ENCODE measurements at places on chromosomes 12 and 14.

DNA sequence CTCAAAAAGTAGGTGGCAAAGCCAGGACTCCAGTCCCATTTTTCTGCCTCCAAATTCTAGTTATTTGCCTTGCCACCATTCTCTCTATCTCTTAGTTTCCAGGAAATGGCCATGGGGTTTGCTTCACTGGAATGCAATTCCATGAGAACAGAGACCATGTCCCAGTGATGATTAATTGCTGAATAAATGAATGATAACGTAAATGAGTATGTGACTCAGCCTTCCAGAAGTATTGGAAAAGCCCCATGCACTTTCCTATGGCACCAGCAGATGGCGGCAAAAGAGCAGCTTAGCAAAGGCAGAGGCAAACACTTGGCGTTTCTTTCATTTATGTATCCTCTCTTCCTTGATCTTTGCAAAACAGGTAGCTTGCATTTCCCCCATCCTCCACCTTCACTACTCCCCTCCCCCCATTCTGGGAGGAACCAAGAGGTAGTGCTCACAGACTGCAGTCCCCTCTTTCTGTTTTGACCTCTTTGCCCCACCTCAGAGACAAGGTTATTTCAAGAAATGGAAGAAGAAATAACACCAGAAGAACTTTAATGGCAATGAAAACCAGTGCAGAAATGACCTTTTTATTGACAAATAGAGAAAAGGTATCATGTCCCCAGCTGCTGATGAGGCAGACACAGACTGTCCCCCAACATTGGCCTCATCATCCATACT lies 21.3 kb downstream of the TBX3 start:
- DNase-seq = peak; percentile 78

- peak; percentile 75 for DNase-seq
Measured at GRCh38 chr12:44653861-44654527, 222.1 kb downstream of the NELL2 start.

DNA sequence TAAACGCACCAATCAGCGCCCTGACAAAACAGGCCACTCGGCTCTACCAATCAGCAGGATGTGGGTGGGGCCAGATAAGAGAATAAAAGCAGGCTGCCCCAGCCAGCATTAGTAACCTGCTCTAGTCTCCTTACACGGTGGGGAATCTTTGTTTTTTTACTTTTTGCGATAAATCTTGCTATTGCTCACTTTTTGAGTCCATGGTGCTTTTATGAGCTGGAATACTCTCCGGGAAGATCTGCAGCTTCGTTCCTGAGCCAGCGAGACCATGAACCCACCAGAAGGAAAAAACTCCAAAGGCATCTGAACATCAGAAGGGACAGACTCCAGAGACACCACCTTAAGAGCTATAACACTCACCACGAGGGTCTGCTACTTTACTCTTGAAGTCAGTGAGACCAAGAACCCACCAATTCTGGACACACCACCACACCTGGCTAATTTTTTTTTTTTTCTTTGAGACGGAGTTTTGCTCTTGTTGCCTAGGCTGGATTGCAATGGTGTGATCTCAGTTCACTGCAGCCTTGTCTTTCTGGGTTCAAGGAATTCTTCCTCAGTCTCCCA lies 6.9 kb upstream of the COPS7A start:
- DNase-seq = no peak

DNA sequence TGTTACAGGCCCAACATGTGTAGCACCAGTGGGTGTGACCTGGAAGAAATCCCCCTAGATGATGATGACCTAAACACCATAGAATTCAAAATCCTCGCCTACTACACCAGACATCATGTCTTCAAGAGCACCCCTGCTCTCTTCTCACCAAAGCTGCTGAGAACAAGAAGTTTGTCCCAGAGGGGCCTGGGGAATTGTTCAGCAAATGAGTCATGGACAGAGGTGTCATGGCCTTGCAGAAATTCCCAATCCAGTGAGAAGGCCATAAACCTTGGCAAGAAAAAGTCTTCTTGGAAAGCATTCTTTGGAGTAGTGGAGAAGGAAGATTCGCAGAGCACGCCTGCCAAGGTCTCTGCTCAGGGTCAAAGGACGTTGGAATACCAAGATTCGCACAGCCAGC lies 8.6 kb downstream of the BCL2L14 start:
- DNase-seq = no peak
